Fibroblast of the conjunctiva (primary cell): ENCODE measurements at places on chromosomes 7 and 10.

DNA sequence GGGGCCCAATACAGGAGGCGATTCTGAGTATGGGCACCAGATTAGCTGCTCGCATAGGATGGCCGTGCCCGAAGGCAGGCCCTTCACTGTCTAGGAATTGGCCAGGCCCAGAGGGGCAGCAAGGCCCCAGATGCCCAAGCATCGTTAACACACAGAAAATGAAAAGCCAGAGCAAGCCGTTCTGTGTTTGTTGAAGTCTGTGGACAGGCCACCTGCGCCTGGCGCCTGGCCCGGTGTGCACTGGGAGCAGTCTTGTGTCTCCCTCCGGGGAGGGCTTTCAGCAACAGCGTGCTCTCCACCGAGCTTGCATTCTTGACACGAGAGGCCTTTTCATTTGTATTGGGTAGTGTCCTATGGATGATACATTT lies 34.5 kb upstream of the TTYH3 start:
- DNase-seq = no peak

GRCh38 chr10:97549587-97550322 lies 22.8 kb upstream of the ANKRD2 start:
- no peak for DNase-seq

DNA sequence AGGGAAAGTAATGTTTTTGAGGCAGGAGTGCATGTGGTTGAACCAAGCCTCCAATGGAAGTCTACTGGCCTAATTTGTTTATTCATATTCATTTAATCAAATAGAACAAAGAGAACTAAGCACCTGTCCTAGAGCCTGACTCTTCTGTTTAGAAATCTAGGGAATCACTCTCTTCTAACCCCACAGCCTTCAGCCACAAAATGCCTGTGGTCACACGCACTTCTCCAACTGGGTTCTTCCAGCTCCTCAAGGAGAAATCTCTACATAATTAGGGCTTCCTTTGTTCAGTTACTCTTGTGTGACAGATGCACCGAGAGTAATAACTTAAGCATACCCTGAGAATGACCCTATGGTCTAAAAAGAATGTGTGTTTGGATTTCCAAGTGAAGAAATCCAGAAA lies 133.7 kb upstream of the NAMPT start:
- DNase-seq = no peak

- DNase-seq = no peak
Measured at GRCh38 chr7:16779051-16779450, 25.5 kb downstream of the TSPAN13 start.

DNA sequence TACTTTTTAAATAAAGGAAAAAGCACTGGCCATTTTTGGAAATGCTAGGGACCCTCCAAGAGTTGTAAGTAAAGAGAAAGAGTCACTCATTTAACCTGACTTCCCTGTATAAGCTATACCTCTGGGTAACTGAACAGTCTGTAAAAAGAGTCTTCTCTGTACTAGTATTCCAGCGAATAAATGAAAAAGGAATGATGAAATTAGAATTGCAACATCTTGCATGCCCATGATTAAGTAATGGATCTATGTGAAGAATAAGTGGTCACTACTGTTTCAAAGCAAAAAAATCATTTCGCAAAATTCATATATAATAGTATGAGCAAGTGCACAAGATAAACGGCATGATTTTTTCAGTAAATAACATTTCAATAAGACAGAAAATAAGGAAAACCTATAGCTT lies 116.8 kb downstream of the ZFAND4 start:
- peak; percentile 2 for DNase-seq

GRCh38 chr7:97005183-97006054 lies at the start of gene DLX6:
Gene DLX6 (plus strand): TSS chr7:97005553. CDS start chr7:97005978, 425 bp downstream.
- DNase-seq = no peak

DNA sequence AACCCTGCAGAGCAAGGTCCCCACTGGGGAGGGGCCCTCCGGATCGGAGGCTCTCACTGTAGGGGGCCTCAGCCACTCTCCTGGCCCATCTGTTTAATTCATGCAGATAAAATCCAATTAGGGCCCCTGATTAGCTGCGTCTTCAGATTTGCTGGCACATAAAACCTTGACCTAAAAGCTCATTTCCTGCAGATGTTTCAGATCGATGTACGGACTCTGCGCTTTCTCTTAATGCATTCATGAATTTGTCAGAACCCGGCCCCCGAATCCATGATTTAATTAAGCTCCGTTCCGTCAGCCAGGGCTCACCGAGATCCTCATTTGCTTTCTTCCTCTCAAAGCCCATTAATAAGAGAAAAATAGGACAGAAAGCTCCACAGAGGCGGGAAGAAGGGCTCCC lies 40.0 kb upstream of the FOXL3 start:
- DNase-seq = no peak

DNA sequence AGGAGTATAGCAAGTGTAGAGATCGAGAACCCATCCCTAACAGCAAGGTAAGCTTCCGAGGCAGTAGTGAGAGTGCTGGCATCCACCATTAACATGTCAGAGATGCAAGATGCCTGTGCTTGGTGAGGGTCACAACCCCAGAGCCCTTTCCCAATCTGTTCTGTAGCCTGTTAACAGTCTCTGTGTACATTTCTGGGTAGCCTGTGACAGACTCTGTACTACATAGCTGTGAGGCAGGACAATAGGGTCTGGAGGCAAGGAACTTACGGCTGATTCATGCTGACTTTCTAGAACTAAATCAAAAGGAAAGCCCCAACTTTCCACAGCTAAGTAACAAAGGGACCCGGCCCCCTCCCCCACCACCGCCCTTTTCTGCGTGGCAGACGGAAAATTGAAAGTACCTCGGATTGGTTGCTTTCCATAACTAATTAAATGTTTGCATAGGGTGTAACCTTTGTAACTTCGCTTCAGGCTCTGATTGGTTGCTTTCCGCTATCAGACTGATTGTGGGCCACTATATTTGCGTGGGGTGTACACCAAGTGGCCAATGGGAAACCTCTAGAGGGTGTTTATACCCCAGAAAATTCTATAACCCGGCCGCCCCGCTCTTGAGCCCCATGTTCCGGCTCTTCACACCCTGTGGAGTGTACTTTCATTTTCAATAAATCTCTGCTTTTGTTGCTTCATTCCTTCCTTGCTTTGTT lies 1.4 kb upstream of the TMEM168 start:
- no peak for DNase-seq

GRCh38 chr7:78850093-78850740 lies 603.2 kb downstream of the MAGI2 start:
- DNase-seq = no peak

- DNase-seq = no peak
Measured at GRCh38 chr7:85004402-85004801, 182.5 kb downstream of the SEMA3D start.

GRCh38 chr10:27611236-27611635 lies 107.1 kb downstream of the RAB18 start:
- DNase-seq = no peak

- DNase-seq = no peak
Measured at GRCh38 chr10:69736886-69737641, 64.6 kb upstream of the COL13A1 start.

- DNase-seq = no peak
Measured at GRCh38 chr10:125482108-125482507, 200.9 kb downstream of the TEX36 start.

- no peak for DNase-seq
Measured at GRCh38 chr7:81008901-81009300, 90.0 kb upstream of the SEMA3C start.

- no peak for DNase-seq
Measured at GRCh38 chr10:71635251-71635866, 84.2 kb downstream of the C10orf105 start.

DNA sequence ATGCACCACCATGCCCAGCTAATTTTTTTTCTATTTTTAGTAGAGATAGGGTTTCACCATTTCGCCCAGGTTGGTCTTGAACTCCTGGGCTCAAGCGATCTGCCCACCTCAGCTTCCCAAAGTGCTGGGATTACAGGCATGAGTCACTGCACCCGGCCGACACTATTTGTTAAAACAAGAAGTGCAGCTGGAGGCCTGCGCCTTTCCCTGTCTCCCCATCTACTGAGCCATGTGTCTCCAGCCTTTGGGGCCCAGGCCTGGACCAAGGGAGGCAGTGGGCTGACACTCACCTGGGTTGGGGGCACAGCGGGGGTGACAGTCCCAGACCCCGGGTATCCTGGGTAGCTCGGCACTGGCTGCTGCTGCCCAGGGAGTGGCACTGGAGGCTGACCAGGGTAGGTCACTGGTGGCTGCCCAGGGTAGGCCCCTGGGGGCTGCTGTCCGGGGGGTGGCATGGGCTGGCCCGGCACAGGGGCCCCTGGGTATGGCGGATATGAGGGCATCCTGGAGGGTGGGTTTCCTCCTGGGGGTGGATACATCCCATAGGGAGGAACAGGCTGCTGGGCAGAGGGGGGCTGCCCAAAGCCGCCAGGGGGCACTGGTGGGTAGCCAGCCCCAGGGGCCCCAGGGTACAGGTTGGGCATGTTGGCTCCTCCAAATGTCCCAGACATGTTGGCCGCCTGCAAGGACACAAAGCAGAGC lies 36.3 kb downstream of the PLAC9 start:
- DNase-seq = no peak

DNA sequence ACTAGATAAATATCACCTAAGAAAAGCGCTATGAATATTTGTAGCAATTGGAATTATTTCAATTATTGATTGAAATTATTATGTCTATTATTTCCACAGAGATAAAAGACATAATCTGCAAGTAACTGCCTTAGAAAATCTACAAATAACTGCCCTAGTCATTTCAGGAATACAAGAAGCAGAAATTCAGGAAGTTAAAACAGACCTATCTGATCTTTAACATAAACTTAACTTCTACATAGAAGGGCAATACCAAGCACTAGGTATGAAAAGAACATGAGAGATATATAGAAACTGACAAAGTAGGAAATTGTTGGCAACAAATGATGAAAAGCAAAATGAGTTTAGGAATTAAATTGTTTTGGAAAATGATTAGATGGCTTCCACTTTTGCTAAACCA lies 31.8 kb upstream of the AKR1B10 start:
- DNase-seq = no peak

DNA sequence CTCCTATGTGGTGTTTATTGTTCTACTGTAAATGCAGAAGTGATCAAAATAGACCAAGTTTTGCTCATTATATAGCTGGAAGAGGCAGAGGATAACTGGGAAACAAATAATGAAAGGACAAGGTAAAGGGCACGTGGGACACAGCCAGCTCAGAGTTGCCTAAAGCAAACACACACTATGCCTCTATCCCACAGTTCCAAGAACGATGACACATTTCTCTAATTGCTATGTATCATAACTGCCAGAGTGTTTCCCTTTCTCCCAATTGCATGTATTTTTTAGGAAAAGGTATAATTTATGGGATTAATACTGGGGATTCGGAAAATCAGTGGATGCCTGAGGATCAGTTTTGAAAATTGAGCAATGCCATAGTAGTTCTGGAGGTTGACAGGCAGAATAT lies 49.0 kb downstream of the CCDC71L start:
- no peak for DNase-seq

GRCh38 chr7:152076324-152076821 lies 50.9 kb downstream of the GALNT11 start:
- DNase-seq = no peak

DNA sequence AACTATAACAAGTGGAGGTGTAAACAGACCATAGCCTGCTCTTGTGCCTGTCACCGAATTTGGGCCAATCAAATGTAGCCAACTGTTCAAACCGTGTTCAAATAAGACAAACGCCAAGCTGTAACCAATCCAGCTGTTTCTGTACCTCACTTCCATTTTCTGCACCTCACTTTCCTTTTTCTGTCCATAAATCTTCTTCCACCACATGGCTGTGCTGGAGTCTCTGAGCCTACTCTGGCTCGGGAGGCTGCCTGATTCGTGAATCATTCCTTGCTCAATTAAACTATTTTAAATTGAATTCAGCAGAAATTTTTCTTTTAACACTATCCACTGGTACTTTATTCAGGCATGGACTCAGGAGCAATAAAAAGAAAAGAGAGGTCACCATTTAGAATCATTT lies 29.9 kb upstream of the COL1A2 start:
- DNase-seq = no peak

GRCh38 chr10:103765981-103766380 lies 89.4 kb downstream of the SH3PXD2A start:
- DNase-seq = no peak

DNA sequence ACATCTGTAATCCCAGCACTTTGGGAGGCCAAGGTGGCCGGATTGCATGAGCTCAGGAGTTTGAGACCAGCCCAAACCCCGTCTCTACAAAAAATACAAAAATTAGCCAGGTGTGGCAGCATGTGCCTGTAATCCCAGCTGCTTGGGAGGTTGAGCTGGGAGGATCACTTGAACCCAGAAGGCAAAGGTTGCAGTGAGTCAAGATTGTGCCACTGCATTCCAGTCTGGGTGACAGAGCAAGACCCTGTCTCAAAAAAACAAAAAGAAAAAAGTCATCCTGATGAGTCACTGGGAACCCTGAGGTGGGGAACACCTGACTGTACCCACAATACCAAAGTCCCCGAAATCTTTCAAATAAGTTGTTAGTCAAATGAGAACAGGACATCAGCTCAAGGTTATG lies 80.0 kb downstream of the NEBL start:
- no peak for DNase-seq

DNA sequence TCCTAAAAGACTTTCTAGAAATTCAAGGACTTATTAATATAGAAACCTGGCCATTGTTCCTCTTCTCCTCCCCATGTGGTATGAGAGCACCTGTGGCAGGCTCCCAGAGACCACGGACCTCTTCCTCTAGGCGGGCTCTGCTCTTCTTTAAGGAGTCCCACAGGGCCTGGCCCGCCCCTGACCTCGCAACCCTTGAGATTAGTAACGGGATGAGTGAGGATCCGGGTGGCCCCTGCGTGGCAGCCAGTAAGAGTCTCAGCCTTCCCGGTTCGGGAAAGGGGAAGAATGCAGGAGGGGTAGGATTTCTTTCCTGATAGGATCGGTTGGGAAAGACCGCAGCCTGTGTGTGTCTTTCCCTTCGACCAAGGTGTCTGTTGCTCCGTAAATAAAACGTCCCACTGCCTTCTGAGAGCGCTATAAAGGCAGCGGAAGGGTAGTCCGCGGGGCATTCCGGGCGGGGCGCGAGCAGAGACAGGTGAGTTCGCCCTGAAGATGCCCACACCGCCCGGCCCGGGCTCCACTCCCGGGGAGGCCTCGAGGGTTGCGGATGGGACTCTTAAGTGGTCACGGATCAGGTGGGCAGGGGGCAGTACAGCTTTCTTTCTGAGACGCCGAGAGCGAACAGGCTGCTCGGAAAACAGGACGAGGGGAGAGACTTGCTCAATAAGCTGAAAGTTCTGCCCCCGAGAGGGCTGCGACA lies at the start of gene SLC26A4:
Gene SLC26A4 (plus strand): TSS at position 448 of the 700 bp plus-strand sequence. CDS start 814 bp downstream, outside the sequence.
- no peak for DNase-seq
